SW 1271 (cell line): ENCODE measurements at places on chromosomes 6 and 20.

- no peak for DNase-seq
Observed at GRCh38 chr6:25485821-25486534, 166.0 kb upstream of the SCGN start.

- DNase-seq, result no peak
Observed at GRCh38 chr6:91631227-91631626, 1044.4 kb upstream of the MAP3K7 start.

GRCh38 chr6:107985701-107986100 lies 27.7 kb upstream of the SEC63 start:
- DNase-seq, result no peak

DNA sequence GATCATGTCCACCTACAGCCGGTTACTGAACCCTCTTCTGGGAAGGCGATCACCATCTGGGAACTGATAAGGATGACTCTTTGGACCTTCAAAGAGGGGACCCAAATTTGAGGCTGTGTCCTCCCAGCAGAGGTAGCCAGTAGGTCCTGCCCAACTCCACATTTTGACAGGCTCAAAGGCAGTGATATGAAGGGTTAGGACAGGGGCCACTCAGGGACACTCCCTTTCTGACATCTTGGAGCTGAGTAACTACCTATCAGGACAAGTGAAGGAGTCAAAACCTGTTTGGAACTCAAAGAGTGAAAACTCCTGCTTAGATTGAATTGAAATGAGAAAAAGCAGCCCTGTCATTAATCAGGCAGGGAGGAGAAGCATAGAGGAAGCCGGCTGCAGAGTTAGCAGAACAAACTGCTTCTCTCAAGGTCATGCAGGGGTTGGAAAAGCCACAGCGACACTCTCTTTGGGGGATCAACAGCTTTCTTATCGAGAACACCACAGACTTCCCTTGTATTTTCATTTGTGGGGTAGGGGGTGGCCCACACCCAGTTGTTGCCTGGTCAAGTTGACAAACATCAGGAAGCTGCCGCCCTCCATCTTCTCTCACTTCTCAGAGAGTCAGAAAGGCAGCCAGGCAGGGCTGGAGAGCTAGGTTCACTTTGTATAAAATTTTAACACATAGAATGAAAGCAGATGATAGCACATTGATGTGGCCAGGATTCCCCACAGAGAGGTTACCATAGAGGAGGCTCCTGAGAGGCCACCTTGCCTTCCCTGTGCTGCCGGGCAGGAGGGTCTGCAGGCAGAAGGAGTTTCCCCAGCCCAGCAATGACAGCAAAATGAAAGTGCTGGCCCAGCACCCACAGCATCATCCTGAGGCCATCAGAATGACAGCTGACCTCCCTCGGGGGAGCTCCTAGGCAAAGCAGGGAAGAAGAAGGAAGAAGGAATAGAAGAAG lies 47.6 kb downstream of the AGPAT4 start:
- DNase-seq, result no peak

GRCh38 chr6:46894433-46894832 lies 27.3 kb downstream of the ADGRF5 start:
- no peak for DNase-seq

- no peak for DNase-seq
Observed at GRCh38 chr6:63058601-63059000, 152.7 kb upstream of the FKBP1C start.

GRCh38 chr6:169008641-169009257 lies 244.9 kb downstream of the THBS2 start:
- DNase-seq, result no peak

- DNase-seq, result no peak
Observed at GRCh38 chr6:39608652-39609345, 116.4 kb downstream of the KIF6 start.

DNA sequence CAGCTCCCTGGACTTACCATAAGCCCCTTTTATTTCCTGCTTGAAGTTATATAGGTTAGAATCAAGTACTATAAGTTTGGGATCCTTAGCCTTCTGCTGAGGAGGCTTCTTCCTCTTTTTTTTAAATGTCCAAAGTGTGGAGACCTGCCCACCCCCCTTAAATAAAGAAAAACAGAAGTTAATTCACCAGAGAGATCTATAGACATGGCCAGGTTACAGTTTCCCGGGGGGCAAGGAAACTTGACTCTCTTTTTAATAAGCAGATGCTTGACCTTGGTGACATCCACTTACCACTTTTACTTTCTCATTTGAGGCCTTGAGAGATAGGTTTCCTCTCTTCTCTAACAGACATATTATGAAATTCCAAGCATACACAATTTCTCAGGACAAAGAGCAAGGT lies 88.3 kb downstream of the BMP2 start:
- DNase-seq, result no peak

- DNase-seq, result no peak
Observed at GRCh38 chr6:164151161-164152120, 736.9 kb downstream of the QKI start.

GRCh38 chr20:50892394-50892793 lies 38.8 kb downstream of the ADNP start:
- DNase-seq, result no peak

DNA sequence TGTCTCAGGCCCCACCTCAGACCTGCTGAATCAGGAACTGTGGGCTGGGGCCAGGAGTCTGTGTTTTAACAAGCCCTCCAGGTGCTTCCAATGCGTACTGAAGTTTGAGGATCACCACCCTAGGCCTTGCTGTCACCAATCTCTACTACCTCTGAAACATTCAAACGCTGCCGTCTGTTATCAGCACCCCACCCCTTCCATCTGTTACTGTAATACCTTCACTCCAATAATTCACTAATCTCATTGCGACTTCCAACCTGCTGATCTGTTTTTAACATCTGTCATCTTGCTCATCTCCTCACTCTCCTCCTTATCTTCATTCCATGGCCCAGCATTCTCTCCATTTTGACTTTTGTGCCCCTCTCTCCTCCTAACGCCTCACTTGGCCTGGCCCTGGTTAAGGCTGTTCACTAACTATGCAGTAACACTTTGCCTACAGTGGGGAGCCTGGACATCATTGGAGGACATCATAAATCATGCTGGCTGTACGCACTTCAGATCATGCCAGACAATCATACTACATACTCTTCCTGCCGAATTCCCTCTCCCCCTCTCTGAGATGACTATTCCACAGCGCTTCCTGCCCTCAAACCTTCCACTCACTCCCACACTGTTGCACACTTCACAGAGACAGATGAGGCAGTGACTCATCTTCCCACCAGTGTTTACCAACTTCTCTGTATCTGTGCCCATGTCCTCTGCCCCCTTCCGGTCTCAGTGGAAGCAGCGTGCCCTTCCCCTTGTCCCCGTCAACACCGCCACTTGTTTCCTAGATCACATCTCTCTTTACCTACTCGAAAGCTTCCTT lies 3.0 kb upstream of the GUCA1B start:
- no peak for DNase-seq

DNA sequence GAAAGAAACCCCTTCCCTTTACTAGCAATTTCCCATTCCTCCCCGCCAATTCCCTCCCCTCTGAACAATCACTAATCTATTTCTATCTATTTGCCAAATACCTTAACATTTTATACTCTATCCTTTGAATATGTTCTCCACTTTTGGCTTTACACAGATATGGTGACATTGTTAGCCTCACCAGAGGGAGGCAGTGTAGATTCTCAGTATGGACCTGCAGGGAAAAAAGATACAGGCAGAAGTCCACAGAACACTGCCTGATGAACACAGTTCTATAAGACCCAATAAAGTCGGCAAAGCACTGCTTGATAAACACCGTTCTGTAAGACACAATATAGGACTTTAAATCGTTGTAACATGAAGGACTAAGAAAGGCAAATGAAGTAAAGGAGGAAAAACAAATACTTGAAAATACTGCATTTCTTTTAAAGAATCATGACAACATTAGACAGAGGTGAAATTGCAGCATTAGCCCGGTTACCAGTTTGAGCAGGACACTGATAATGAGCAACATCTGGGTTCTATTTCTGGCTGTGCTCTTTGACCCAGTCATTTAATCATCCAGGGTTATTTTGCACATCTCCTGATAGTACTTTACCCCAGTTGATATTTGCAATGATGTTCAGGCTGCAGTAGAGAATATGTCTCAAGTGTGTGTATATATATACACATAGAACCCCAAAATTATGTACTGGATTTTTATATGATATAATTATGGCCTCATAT lies 296.8 kb downstream of the UTRN start:
- DNase-seq, result peak; percentile 34

DNA sequence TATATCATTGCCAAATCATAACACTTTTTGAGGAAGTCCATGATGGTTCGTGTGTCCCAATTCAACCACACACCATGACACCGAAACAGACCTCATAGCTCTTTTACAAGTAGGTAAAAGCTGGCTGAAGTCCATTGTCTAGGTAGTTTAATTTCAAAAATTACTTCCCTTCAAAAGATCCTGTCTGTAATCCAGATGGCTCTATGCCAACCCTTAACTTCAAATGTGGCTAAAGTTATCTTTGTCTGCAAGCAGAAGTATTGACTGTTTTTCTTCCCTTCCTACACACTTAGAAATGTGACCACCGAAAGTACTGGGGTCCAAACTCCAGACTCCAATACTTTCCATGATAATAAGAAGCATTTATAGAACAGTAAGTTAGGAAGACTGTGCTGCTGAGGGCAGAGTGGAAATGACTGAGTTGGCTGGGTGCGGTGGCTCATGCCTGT lies 8.3 kb upstream of the TIAM2 start:
- no peak for DNase-seq

DNA sequence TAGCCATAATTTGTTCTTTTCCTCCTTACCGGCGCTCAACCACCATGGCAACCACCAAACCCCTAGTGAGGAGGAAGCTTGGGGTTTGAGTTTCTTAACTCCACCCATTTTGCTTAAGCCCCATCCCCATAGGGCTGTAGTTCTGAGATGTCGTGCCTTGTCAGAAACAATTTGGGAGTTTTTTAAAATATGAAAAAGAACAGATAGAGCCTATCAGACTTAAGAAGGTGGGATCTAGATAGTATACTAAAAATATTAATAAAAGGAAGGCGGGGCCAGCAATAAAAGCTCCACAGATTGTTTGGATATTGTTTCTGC lies 5.6 kb downstream of the BRD2 start:
- peak; percentile 69 for DNase-seq

DNA sequence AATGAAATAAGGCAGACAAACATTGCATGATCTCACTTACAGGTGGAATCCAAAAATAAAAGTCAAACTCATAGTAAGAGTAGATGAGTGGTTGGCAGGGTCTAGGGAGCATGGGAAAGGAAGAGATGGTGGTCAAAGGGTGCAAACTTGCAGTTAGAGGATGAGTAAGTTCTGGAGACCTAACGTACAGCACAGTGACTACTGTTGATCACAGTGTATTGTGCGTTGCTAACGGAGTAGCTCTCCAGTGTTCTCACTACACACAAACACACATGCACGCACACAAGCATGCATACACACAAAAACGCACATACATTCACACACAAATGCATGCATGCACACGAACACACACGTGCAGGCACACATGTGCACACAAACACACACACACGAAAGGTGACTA lies 54.9 kb downstream of the LY86 start:
- no peak for DNase-seq

DNA sequence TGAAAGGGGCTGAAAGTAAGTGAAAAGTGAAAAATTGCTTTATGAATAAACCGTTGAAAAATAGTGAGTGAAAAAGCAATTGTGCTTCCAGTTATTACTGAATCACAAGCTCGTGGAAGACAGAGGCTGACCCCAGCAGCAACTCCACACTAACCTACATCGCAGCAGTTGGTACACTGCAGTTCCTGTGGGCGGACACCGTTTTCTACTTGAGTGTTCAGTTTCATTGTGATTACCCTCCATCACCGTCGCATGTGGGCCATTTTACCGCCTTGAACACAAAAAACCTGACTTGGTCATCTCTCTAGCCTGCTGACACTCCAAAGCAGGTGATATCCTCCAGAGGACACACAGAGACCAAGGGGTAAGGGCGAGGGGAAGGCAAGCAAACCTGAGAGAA lies 28.4 kb downstream of the PRDM1 start:
- no peak for DNase-seq

DNA sequence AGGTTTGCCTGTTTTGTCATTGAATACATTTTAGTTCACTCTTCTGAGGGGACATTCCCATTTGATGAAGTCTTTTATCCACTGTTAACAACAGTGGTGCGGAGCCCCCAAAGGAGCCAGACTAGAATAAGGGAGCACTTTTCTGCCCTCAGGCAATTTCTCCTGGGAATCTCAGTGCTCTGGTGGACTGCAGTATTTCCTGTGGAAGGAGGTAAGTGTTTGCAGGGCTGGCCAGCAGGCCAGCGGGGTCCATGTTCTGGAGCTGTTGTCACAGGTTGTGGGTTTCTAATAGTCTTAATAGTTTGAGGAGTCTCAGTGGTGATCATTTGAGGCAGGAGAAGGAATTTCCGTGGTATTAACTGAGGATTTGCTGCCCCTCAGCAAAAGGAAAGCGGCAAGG lies 83.5 kb downstream of the ASXL1 start:
- no peak for DNase-seq

- DNase-seq, result peak; percentile 54
Observed at GRCh38 chr20:3786126-3786484, 435 bp downstream of the CENPB start.

DNA sequence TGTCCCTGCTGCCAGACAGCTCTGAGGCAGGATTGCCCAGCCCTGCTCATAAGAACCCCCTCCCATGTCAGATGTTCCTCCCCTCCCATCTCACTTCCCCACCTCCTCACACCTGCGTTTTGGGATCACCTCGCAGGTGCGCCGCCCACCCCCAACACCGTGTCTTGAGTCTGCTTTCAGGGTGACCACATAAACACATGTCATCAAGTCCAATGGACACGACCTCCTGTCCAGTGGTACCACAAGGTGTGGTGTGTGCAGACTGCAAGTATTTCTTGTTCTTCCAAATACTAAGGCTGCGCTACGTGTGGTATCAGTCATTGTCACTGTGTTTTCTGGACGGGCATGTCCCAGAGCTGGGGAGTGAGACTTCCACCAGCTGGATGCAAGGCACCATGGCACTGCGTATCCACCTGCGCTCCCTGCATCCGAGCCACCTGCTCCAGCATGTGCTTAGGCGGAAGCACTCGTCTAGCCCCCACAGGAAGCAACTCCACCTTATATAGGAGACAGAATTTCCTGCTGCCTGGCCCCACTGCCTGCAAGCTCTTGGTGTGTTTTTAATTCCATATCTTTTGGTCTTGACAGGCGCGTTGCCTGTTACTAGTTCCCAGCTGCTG lies 119.7 kb upstream of the NXT1 start:
- no peak for DNase-seq
